ENCODE measurements at places on chromosomes 12 and 14.

DNA sequence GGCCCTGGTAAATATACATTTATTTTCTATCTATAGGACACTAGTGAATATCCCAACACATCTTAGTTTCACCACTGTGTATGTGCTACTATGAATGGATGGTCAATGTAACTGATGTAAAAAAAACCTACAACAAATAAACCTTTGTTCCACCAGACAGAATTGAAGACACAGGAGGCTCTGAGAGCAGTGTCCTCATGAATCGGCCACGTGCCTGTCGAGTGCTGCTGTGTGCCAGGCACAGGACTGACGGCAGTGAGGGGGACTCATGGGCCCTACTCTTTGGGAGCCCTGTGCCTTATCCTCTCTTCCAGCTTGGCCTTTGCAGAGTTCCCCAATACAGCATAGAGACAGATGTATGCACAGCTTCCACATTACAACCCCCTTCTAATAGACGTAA lies 18.2 kb downstream of the CINP start:
- no peak for DNase-seq

DNA sequence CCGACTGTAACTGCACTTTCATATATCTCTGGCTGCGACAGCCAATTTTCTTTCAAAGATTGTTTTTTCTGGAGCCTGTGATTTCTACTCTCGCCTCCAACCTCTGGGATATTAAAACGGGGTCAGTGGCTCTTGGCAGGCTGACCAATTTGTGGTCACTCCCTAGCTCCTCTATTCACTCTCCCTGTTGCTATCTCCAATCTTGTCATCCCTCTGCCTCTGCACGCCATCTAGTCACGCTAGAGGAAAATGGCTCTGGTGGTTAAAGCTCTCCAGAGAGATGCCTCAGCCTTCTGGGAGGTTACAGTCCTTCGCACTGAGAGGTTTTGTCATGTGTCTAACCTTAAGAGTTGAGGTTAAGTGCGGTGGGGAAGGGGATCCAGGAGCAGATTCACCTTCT lies 59.8 kb upstream of the CISTR start:
- no peak for DNase-seq

DNA sequence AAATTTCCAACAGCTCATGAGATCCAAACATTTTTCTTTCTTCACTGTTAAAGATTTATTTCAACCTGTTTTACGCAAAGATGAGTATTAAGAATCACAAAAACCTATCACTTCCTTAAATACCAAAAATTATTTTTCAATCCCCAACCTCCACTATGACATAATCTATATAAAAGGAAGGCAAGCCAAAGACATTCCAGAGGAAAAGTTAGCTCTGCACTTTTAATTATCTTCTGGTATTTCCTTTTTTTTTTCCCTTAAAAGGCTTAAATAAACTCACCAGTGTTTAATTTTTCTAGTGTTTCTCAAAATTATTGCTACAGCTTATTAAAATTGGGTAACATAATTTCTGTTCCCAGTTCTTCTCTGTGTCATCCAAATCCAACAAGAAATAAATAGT lies 75.9 kb downstream of the BMP4 start:
- DNase-seq: no peak

- DNase-seq: no peak
These were observed 39.3 kb upstream of the AMN start for GRCh38 chr14:102883089-102883541.

DNA sequence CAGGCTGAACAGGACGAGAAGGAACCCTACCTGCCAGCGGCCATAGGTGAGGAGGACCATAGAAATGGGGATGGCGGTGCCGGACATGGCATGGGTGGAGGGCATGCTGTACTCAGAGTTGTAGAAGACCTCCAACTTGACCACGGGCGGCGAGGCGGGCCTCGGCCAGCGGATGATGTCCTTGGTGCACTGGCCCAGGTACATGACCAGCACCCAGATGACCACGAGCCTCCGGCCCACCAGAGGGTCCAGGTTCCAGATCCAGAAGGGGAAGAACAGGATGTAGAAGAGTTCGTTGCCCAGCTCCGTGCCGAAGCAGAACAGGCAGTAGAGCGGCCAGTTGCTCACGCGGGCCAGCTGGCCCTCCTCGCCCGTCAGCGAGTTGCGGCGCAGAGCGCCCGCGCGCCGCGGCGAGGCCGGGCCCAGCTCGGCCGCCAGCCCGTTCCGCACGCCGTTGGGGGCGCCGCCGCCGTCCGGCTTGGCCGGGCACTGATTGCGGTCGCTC lies 582 bp downstream of the SGPP1 start:
- DNase-seq: no peak

Measured in stimulated activated CD8-positive, alpha-beta memory T cell treated with anti-CD3 and anti-CD28 coated beads, Interleukin-7, amount 100 ng/mL, for 1 hour (primary cell).